BJ (cell line): ENCODE measurements at places on chromosomes 1 and 21. TPM values are rescaled to one million over a fixed set of nuclear protein-coding genes. Genes with fewer than 3 reads are reported as not detected.

Gene CDC14A
- 1.6 and 2.7 TPM in 2 replicates for polyA plus RNA-seq

Gene SLC26A9
- polyA plus RNA-seq = not detected in 2 replicates

Gene TPTE
- polyA plus RNA-seq = not detected in 2 replicates

Gene FAM131C
- polyA plus RNA-seq = 0.34 and 0.47 TPM in 2 replicates

Gene MAN1C1
- polyA plus RNA-seq = 0.98 and 1.1 TPM in 2 replicates

Gene C1orf115
- polyA plus RNA-seq = 3.8 and 3.9 TPM in 2 replicates

GRCh38 chr1:206847337-206847834, 18.0 kb upstream of the IL20 start:
- DNase-seq = no peak

GRCh38 chr1:32894681-32895080, 6.5 kb downstream of the TMEM54 start:
- DNase-seq = no peak

DNA sequence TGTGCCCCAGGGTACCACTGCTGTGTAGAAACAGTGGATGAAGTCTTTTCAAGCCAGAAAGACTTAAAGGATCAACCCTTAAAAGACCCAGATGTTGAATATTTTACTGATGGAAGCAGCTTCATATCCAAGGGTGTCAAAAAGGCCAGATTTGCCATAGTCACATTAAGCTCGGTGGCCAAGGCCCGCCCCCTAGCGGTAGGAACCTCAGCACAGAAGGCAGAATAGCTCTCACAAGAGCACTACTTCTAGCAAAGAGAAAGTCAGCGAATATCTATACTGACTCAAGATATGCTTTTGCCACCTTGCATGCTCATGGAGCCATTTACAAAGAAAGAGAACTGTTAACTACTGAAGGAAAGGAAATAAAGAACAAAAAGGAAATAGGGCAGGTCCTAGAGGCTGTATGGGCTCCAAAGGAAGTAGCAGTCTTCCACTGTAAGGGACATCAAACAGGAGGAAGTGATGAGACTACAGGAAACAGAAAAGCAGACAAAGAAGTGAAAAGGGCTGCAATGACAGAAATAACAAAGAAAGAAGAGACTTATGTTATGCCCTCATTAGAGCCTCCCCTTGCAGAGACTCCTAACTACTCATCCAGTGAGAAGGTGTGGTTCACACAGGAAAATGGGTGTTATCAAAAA, 90.5 kb downstream of the LIPI start:
- DNase-seq = no peak

DNA sequence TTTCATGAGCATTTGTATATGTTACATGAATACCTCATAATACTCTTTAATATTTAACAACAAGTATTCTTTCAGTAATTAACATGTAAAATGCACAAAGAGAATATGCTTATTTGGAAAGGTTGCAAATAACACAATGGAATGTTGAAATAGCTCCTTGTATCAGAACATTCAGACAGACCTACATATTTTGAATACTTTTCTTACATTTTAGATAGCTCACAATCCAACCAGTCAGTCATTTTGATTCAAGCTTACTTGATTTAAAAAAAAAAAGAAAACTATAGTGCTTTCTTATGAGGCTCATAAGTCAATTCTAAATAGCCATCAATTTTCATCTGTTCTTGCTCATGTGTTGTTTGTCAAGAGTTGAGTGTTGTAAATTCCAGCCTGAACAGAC, 518.8 kb downstream of the ADGRL2 start:
- no peak for DNase-seq

DNA sequence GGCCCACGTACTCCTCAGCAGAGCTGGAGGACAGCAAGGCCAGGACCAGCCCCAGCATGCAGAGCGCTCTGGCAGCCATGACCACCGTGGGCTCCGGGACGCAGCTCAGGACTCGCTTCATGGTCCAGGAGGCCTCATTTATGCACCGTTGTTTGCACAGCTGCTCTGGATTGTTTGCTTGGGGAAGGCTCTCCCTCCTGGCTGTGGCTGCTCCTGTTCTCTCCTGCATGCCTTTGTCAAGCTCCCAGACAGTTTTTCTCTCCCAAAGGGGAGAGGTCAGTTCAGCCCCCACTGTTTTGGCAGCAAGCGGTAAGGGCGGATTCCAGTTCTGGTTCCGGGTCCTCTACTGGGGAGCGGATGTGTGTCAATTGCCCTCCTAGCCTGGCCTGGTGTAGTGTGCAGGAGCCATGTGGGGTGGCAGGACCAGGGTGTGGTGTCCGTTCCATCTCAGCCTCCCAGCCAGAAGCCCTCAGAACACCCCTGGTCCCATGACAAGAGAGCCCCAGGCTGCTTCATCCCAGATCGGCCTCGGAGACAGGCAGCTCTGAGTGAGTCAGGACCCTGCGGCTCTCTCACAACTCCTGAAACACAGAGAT, at the start of gene TFF3:
TFF3 (minus strand) TSS at position 114 of the 596 bp plus-strand sequence; CDS start at position 79, 35 bp downstream.
- DNase-seq = no peak

GRCh38 chr1:240350910-240351331, 259.2 kb downstream of the FMN2 start:
- peak; percentile 81 for DNase-seq

DNA sequence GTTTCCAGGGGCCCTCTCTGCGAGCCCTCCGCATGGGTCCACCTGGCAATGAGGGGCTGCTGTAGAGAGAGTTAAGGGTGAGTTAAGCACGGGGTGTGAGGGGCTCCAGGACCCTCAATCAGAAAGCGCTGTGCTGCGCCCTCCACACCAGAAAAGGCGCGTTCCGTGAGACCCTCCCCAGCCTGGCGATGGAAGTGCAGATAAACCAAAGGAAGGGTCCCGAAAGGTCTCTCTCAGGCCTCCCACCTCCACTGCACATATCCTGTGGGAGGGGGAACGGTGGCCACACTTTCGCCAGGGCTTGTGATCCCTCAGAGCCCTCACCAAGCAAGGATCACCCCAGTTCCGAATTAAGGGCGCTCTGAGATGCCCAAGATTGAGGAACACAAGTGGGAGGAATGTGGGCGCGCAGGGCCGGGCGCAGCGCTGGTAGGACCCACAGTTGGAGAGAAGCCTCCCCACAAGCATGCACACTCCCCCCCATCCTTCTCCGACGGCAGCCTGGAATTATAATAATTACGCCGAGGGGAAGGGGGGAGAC, 1.1 kb downstream of the WNT3A start:
- no peak for DNase-seq

DNA sequence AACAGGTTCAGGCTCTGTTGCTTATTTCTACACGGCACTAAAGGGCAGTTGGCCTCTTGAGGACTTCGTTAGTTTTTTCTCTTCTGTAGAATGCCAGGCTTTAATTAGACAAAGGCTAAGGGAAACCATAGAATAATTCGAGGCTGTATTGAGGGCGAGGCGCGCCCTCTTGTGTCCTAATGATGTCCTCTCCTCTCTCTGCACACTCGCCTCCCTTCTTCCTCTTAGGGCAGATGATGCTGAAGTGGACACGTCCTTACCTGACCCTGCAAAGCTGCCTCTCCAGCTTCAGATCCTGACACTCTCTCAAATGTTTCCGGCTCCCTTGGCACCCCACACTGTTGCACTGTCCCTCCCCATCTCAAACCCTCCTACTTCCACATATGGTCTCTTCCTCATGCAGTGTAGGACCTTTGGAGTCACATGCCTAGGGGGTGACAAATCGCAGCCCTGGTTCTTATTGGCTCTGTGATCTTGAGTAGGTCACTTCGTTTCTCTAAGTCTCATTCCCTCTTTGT, 1.9 kb upstream of the ZSCAN20 start:
- peak; percentile 61 for DNase-seq

- DNase-seq = no peak
These were observed 14.6 kb downstream of the GTF2B start for GRCh38 chr1:88876573-88877365.

GRCh38 chr21:43676391-43676790, 17.0 kb downstream of the RRP1B start:
- no peak for DNase-seq

- DNase-seq = no peak
These were observed 95.0 kb downstream of the VWA5B1 start for GRCh38 chr1:20385630-20386029.
